ENCODE measurements at places on chromosomes 3 and 15.

DNA sequence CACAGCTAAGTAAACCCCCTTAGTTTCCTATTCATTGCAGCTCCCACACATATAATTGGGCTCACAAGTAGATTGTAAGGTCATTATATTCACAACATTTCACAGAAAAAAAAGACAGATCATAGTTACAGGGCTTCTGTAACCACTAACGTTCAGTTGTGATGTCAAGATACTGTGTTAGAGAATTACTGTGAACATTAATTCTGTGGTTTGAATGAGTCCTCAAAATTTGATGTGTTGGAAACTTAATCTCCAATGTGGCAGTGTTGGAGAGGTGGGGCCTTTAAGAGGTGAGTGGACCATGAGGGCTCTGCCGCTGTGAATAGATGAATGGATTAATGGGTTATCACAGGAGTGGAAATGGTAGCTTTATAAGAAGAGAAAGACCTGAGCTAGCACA is 21.3 kb downstream of the GRK7 start:
- no peak for DNase-seq
- H3K4me1 ChIP-seq = no peaks in the 10 kb centered on the region

- peaks cover 86% of the 10 kb centered on the region for H3K4me1 ChIP-seq
- H3K27ac ChIP-seq = peak overlapping the region; percentile 85
- DNase-seq = no peak
- H3K27me3 ChIP-seq = no peaks in the 10 kb centered on the region
- H3K4me3 ChIP-seq = peak overlapping the region; percentile 26
Measured at GRCh38 chr3:152402695-152403451, 134.1 kb downstream of the MBNL1 start.

GRCh38 chr15:47890397-47891150 is 173.3 kb downstream of the SEMA6D start:
- no peaks in the 10 kb centered on the region for H3K36me3 ChIP-seq
- DNase-seq = no peak
- peaks cover 5% of the 10 kb centered on the region for H3K27me3 ChIP-seq
- no peak overlapping the region for H3K27ac ChIP-seq
- H3K4me3 ChIP-seq = no peak overlapping the region

DNA sequence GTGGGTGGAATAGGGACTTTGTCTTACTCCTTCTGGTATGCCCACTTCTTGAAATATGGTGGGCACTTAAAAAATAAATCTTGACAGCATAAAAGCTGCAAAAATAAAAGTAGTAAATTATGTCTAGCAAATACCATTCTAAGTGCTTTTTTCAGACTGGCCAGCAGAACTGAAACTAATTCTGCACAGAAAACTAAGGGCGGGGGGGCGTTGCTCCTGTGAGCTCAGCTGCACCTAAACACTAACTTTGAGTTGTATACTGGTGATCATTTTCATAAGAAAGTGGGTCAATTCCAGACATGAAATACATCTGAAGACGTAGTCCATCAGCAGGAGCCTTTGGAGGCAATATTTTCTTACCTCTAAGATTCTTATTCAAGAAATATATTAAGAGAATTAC is 114.8 kb downstream of the WDR76 start:
- peaks cover 27% of the 10 kb centered on the region for H3K27me3 ChIP-seq
- no peak overlapping the region for H3K27ac ChIP-seq
- no peak overlapping the region for H3K4me3 ChIP-seq
- H3K36me3 ChIP-seq = no peaks in the 10 kb centered on the region
- no peak for DNase-seq

DNA sequence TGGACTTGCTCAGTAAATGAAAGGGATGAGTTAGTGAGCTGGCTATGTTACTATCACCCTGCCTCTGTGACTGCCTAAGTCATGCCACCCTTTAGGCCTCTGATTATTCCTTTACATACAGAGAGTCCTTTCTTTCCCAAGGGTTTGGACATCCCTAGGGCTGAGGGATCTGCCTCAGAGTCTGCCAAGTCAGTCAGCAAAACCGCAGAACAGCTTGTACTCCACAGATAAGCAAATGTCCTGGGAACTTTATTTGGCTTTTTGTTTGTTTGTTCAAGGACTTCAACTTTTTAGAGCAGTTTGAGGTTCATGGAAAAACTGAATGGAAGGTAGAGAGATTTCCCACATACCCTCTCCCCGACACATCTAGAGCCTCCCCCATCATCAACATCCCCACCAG is 82.6 kb upstream of the TRIM42 start:
- no peak overlapping the region for H3K27ac ChIP-seq
- H3K4me3 ChIP-seq = no peak overlapping the region
- H3K4me1 ChIP-seq = no peaks in the 10 kb centered on the region
- DNase-seq = no peak

GRCh38 chr3:188707381-188708288 is 464.1 kb upstream of the TPRG1 start:
- H3K27ac ChIP-seq = no peak overlapping the region
- H3K36me3 ChIP-seq = peaks cover 8% of the 10 kb centered on the region
- no peaks in the 10 kb centered on the region for H3K27me3 ChIP-seq
- DNase-seq = no peak
- H3K4me3 ChIP-seq = no peak overlapping the region

DNA sequence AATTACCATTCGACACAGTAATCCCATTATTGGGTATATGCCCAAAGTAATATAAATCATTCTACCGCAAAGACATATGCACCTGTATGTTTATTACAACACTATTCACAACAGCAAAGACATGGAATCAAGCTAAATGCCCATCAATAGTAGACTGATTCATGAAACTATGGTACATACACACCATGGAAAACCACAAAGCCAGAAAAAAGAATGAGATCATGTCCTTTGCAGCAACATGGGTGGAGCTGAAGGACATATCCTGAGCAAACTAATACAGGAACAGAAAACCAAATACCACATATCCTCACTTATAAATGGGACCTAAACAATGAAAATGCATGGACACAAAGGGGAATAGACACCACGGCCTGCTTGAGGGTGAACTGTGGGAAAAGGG is 11.1 kb upstream of the MCF2L2 start:
- no peaks in the 10 kb centered on the region for H3K27me3 ChIP-seq
- no peak overlapping the region for H3K27ac ChIP-seq
- H3K4me3 ChIP-seq = no peak overlapping the region

GRCh38 chr15:92676561-92676960 is 21.0 kb upstream of the FAM174B start:
- H3K4me3 ChIP-seq = no peak overlapping the region
- no peak overlapping the region for H3K27ac ChIP-seq
- H3K4me1 ChIP-seq = no peaks in the 10 kb centered on the region

- no peaks in the 10 kb centered on the region for H3K27me3 ChIP-seq
- H3K27ac ChIP-seq = no peak overlapping the region
- H3K4me1 ChIP-seq = no peaks in the 10 kb centered on the region
Measured at GRCh38 chr3:176969066-176969465, 228.2 kb downstream of the TBL1XR1 start.

DNA sequence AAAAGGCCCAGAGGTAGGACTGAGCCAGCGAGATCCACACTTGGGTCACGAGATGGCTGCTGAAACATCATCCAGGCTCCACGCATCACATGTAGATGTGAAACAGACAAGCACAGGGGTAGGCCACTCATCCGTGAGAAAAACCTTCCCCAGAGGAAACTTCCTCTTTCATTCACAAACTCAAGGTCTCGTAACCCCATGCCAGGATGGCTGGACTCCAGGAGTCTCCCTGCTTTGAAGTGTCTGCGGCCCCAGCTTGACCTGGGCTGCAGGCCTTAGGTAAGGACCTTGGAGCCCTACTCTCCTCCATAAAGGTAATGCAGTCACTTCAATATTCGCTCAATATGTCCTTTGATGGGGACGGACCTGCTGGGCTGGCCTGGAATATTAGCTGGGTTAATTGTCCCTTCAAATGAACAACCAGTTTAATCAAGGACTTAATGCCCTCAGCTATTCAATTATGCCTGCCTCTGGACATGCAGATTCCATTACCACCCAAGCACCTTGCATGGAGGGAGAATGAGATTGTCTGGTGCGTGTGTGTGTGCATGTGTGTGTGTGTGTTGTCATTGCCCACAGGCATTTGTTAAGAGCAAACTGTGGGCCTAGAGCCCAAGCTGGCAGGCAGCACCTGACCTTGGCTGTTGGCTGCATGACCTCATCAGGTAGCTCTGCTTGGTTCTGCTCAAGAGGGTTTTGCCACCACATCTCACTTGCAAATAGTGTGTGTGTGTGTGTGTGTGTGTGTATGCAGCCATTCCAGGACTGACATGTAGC is 186.9 kb upstream of the TLE3 start:
- DNase-seq = no peak
- peaks cover 11% of the 10 kb centered on the region for H3K4me1 ChIP-seq
- H3K27ac ChIP-seq = no peak overlapping the region
- H3K36me3 ChIP-seq = no peaks in the 10 kb centered on the region
- H3K27me3 ChIP-seq = no peaks in the 10 kb centered on the region

GRCh38 chr15:63986751-63987341 is 59.4 kb downstream of the DAPK2 start:
- no peaks in the 10 kb centered on the region for H3K36me3 ChIP-seq
- peaks cover 13% of the 10 kb centered on the region for H3K4me1 ChIP-seq
- H3K4me3 ChIP-seq = no peak overlapping the region

GRCh38 chr3:127034990-127035652 is 52.2 kb downstream of the PLXNA1 start:
- H3K4me1 ChIP-seq = no peaks in the 10 kb centered on the region
- H3K27ac ChIP-seq = no peak overlapping the region
- H3K27me3 ChIP-seq = no peaks in the 10 kb centered on the region
- H3K4me3 ChIP-seq = no peak overlapping the region

GRCh38 chr3:74288761-74289160 is 325.7 kb downstream of the CNTN3 start:
- no peaks in the 10 kb centered on the region for H3K36me3 ChIP-seq
- no peak overlapping the region for H3K4me3 ChIP-seq
- H3K27me3 ChIP-seq = no peaks in the 10 kb centered on the region
- H3K27ac ChIP-seq = no peak overlapping the region

- no peak overlapping the region for H3K4me3 ChIP-seq
- H3K36me3 ChIP-seq = no peaks in the 10 kb centered on the region
- DNase-seq = no peak
- H3K4me1 ChIP-seq = peaks cover 15% of the 10 kb centered on the region
Measured at GRCh38 chr15:35674873-35675781, 129.2 kb upstream of the DPH6 start.

DNA sequence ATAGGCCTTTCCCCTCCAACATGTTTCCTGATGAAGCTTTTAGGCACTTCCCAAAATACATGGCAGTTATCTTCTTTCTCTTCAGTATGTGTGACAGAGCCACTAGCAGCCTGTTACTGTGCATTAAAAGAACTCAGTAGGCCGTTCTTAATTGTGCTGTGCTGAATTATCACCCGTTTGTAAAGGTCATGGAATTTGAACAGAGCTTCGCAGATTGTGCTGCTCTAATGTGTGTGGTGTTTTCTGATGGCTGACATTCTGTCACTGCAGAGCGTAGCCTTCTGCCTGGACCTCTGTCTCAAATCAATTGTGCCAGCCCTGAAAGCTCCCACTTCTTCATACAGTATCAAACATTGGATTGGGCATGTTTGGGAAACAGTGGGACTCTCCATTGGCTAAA is 111.3 kb downstream of the C3orf70 start:
- peaks cover 39% of the 10 kb centered on the region for H3K36me3 ChIP-seq
- no peaks in the 10 kb centered on the region for H3K27me3 ChIP-seq
- no peak overlapping the region for H3K27ac ChIP-seq
- no peak for DNase-seq
- no peaks in the 10 kb centered on the region for H3K4me1 ChIP-seq
- no peak overlapping the region for H3K4me3 ChIP-seq

- H3K27ac ChIP-seq = no peak overlapping the region
- H3K4me3 ChIP-seq = no peak overlapping the region
- no peaks in the 10 kb centered on the region for H3K36me3 ChIP-seq
- peaks cover 6% of the 10 kb centered on the region for H3K27me3 ChIP-seq
Measured at GRCh38 chr3:24220859-24221657, 273.6 kb downstream of the THRB start.

DNA sequence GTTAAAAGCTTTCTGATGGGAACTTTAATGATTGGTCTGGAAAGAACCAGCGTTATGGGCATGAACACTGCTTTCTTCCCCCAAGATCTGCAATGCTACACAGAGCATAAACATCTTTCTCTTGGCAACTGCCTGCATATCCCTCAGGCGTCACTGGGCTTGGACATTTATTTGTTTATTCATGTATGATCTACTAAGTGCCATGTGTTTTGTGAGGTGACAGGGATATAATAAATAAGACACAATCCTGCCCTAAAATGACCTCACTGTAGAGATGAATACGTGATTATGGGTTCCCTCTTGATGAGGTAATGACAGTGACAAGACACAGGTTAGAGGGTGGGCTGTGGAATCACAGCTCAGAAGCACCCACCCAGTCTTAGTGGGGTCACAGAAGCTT is 485.3 kb downstream of the PDCD6IP start:
- H3K27me3 ChIP-seq = no peaks in the 10 kb centered on the region
- H3K27ac ChIP-seq = no peak overlapping the region
- DNase-seq = no peak
- H3K4me1 ChIP-seq = no peaks in the 10 kb centered on the region

DNA sequence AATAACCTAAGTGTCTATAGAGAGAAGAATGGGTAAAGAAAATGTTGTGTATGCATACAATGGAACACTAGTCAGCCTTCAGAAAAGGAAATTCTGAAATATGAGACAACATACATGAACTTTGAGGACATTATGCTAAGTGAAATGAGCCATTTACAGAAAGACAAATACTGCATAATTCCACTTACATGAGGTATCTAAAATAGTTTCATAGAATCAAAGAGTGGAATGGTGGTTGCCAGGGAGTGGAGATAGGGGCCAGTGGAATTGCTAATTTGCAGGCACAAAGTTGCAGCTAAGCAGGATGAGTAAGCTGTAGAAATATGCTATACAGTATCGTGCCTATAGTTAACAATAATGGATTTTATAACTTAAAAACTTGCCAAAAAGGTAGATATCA is 779.6 kb upstream of the ARPP21 start:
- H3K4me1 ChIP-seq = no peaks in the 10 kb centered on the region
- no peak overlapping the region for H3K4me3 ChIP-seq
- no peak for DNase-seq
- no peaks in the 10 kb centered on the region for H3K36me3 ChIP-seq
- H3K27me3 ChIP-seq = no peaks in the 10 kb centered on the region

- H3K36me3 ChIP-seq = no peaks in the 10 kb centered on the region
- H3K27me3 ChIP-seq = peaks cover 5% of the 10 kb centered on the region
- H3K4me3 ChIP-seq = no peak overlapping the region
- H3K27ac ChIP-seq = no peak overlapping the region
- peaks cover 3% of the 10 kb centered on the region for H3K4me1 ChIP-seq
- no peak for DNase-seq
Measured at GRCh38 chr15:59885832-59886231, 118.3 kb upstream of the FOXB1 start.

GRCh38 chr15:75355369-75355768 is 8.5 kb downstream of the NEIL1 start:
- H3K27me3 ChIP-seq = no peaks in the 10 kb centered on the region
- H3K4me1 ChIP-seq = peaks cover 7% of the 10 kb centered on the region
- no peak for DNase-seq
- H3K36me3 ChIP-seq = peaks cover 13% of the 10 kb centered on the region
- no peak overlapping the region for H3K4me3 ChIP-seq

DNA sequence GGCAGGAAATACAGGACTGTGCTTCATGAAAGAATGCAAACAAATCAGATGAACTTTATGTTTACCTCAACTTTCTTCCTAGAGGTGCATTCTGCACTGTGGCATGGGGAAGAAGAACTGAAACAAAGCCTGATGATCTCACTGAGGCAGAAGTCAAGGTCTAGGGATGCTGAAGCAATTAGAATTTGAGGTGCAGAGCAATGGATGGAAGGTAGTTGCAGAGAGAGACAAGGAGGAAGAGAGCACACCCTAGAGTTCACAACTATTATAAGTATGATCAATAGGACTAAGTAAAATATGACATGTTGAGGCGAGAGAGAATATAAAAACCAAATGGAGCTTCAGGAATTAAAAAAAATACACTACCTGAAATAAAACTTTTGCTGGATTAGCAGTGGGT is 420.1 kb downstream of the EDEM1 start:
- no peaks in the 10 kb centered on the region for H3K27me3 ChIP-seq

Data from activated naive CD8-positive, alpha-beta T cell treated with anti-CD3 and anti-CD28 coated beads for 36 hours (primary cell).